ENCODE measurements at places on chromosomes 4 and X.
A peak's percentile ranks its signal among the peaks of the same experiment; 100 is the strongest.

- DNase-seq = no peak
Measured at GRCh38 chr4:4847011-4847410, 12.5 kb upstream of the MSX1 start.

DNA sequence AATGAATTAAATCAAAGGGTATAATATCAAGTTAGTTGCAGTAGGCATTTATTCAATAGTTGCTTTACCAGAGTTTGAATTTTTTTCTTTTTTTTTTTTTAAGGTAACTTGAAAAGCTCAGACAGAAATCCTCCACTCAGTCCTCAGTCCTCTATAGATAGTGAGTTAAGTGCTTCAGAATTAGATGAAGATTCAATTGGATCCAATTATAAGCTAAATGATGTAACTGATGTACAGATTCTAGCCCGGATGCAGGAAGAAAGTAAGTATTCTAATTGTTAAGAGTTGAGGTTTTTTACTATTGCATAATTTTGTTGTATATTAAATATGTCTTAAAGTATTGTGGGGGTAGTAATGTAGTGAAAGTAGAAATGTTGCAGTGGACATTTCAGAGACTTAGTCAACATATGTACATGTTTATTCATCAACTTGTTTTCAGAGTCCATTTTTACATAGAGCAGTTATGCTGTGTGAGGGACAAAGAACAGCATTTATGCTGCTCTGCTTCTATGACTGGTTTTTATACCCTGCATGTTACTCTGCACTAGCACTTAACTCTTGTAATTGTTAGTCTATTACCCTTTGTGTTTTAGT, 38.4 kb downstream of the SLAIN2 start:
- DNase-seq = no peak

DNA sequence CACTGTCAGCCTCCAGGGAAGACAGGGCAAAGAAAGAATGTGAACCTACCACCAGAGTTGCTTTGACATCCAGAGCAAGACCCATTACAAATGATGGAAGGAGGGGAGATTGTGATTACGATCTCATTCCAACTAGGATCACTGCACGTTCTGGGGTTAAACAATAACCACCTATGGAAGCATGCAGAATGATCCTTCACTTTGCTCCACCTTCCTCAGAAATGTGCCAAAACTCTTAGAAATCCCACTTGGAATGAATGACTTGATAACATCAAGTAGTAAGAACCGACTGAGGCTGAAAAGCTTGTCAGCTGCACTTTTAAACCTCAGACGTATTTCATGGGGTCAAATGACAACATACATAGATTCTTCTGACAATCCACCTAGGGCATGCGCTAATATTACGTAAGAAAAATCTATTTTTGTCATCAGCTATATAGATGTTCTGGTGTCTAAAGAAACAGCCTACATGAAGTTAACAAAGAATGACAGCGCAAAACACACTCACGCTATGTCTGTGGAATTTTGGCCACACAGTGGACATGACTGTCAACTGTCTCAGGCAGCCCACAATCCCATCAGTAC, 3.5 kb upstream of the STS start:
- no peak for DNase-seq

GRCh38 chr4:139301821-139302611, at the start of gene NDUFC1:
Gene NDUFC1, minus strand, starts transcription at chr4:139302477. Its CDS starts 6,679 bp downstream, at chr4:139295798.
- DNase-seq = peak; percentile 44

GRCh38 chr4:39023059-39023458, 9.2 kb downstream of the TMEM156 start:
- no peak for DNase-seq

GRCh38 chrX:132748909-132749308, 209.5 kb downstream of the HS6ST2 start:
- no peak for DNase-seq

- no peak for DNase-seq
Measured at GRCh38 chr4:26723216-26723615, 137.4 kb upstream of the STIM2 start.

DNA sequence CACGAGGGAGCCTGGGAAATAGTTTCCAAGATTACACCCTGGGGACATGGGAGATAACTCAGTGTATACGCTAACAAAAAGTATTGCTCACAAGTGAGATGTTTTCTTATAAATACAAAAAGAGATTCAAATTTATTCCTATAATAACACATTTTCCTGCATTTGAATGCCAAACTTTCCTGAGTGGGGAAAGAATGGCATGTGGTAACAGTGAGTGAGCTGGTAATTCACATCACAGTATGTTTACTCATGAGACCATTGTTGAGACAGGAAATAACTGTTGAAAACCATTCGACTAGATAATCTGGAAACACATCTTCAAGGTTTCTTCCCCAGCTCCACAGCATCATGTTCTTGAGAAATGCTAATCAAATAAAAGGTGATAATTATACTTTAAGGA, 109.1 kb downstream of the TASL start:
- DNase-seq = no peak

GRCh38 chrX:129495900-129496299, 27.4 kb downstream of the SMARCA1 start:
- DNase-seq = no peak

GRCh38 chr4:170687751-170688150, 598.0 kb upstream of the AADAT start:
- no peak for DNase-seq

GRCh38 chr4:57233386-57233785, 123.2 kb upstream of the IGFBP7 start:
- no peak for DNase-seq

DNA sequence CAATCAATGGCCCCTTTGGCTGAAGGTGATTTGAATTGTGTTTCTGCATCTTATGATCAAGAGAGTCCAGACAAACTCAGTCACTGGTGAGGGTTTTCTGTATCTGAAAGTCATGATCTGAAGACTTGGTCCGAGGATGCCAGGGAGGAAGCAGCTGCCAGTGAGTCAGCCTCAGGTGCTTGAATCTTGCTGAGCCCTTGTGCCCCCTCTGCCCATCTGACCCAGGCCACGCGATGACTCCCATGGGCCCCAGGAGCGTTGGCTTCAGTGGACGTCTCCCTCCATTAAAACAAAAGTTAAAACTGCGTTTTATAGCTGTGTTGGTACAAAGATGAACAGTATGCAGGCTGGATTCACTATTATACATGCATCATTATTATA, 62.0 kb downstream of the HTRA3 start:
- DNase-seq = no peak

DNA sequence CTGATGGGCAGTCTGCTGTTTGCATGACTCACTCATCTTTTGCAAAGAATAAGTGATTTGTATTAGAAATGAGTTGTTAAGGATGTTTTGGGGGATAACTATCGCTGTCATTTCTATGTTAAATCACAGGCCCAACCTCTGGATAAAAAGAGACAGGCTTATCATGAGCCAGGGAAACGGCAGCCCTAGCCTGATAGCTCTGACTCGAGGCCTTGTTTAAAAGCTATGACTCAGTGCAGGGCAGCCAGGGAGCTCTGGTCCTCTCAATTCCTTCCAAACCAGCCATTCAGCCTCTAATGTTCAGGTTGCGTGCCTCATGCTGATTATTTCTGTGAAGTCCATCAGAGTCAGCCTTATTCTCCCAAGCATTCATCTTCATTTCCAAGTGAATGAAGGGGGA, 305.9 kb upstream of the HAND2 start:
- no peak for DNase-seq

DNA sequence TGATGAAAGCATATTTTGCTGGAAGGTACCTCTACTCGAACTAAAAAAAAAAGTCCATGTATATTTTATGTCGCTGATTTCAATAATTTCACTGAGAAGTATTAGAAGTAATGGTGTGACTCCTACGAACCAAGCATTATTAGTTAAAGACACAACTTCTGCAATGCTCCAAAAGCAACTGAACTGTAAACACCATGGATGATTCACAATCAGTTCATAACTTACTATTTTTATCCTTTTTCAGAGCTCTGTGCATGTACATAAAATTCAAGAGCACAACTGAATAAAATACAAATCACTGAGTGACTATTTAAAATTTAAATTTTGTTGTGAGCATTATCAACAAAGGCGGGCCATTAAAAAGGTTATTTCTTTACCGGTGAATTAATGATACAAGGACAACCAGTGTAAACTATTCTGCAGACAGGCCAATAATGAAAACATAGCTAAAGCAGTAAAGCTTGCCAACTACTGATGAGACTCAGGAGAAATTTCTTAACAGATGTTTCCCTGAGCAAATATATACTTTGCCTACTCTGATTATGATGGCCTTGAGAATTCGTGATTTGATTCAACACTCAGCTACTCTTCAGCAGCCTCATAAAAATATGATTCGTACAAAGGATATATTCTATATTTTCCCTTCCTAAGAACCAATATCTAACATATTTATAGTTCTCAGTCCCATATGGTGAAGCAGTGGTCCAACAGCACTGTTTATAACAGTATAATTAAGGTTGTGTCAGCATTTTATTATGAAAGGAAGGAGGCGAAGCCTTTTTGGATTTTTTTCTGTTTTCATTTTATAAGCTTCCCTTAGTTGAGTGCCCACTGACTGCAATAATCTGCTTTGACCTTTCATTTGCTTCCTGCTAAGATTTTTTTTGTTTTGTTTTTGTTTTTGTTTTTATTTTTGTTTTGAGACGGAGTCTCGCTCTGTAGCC, 62.8 kb upstream of the NEIL3 start:
- no peak for DNase-seq

DNA sequence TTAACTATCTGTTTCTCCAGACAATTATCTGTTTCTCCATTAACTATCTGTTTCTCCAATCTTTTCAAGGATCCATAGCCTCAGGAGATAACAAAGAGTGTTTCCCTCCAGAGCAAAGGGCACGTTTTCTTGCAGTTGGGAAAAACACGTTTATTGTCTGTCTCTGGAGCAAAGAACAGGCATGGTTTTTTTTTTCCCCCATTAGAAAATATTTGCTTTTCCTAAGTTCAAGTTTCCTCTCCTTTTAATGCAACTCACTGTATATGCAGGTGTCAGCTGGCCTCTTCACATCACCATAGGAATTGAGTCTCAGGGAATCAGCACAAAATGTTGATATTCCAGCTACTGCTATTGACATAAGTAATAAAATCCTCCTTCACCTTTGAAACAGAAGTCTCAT, 984.4 kb downstream of the RAB28 start:
- DNase-seq = no peak

- DNase-seq = no peak
Measured at GRCh38 chrX:71184092-71184491, 38.9 kb upstream of the GJB1 start.

GRCh38 chr4:185709802-185710486, 102.0 kb downstream of the SORBS2 start:
- no peak for DNase-seq

GRCh38 chr4:8778291-8778690, 93.3 kb downstream of the HMX1 start:
- DNase-seq = no peak

- DNase-seq = no peak
Measured at GRCh38 chr4:1413687-1414479, 7.6 kb upstream of the NKX1-1 start.

GRCh38 chr4:25308761-25309160, 3.8 kb upstream of the ZCCHC4 start:
- no peak for DNase-seq

DNA sequence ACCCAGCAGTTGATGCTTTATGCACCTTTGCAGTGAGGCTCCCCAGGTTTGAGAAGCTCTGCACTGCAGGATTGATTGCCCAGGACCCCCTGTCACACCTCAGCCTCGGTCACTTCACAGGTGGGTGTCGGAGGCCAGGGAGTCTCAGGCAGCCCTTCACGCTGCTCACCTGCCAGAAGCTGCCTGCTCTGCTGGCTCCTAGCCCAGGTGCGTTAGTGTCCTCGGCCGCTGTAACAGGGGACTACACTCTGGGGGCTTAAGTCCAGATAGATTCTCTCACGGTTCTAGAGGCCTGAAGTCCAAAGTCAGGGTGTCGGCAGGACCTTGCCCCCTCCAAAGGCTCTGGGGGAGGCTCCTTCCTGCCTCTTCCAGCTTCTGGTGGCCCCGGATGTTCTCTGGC, 79.9 kb downstream of the CPZ start:
- no peak for DNase-seq

- no peak for DNase-seq
Measured at GRCh38 chr4:153023692-153024394, 87.7 kb downstream of the FHDC1 start.

GRCh38 chr4:27318740-27319139, 458.1 kb downstream of the STIM2 start:
- DNase-seq = no peak

DNA sequence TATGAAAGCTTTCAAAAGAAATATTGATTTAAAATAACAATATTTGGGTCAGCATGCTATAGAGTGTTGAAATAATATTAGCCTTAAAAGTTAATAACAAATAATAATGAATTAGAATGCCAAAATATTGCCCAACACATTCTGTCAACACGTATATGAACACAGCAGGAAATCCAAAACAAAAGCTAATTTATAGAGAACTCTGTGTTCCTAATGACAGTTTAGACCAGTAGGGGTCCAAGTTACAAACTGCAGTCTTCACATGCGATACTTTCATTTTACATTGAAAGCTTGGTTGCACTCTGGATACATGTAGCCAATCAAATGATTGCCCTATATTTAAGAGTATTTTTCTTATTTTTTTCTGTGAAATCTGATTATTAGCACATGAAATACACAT, 274.4 kb downstream of the DCTD start:
- DNase-seq = no peak

GRCh38 chr4:145298885-145299284, 118.5 kb upstream of the OTUD4 start:
- no peak for DNase-seq
